Common myeloid progenitor, CD34-positive (primary cell): ENCODE measurements at places on chromosomes 1 and 21.

GRCh38 chr1:101483982-101484688 is 247.3 kb downstream of the S1PR1 start:
- H3K27me3 ChIP-seq: peaks cover 22% of the 10 kb centered on the region
- H3K4me3 ChIP-seq: no peak overlapping the region
- H3K4me1 ChIP-seq: no peaks in the 10 kb centered on the region
- DNase-seq: no peak

DNA sequence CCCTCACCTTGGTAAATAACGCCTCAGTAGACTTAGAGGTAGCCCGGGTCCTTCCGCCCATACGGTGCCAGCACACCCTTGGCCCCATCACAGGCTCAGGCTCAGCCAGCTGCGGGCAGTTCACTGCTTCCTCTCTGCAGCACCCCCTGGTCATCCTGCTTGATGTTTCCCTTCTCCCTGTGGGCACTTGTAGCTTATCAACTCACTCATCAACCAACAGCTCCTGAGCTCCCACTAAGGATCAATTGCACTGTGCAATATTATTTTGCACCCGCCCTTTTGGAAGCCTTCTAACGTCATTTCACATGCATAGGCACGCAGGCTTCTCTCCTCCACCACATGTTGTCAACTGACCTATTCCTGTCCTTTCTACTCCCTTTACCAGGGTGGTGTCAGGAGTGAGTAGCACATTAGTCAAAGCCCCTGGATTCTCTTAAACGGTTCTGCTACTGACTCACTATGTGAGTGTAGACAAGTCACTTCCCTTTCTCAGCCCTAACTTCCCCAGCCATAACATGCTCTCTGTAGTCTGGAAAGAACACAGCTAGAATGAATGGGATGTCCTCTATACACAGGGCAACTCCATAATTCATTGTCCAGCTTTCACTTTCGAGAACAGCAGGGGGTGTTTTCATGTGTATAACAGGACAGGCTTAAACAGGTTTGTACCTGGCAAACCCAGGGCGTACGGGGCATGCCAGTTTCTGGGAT is 47.1 kb upstream of the IRF2BP2 start:
- no peak overlapping the region for H3K4me3 ChIP-seq
- peak; percentile 91 for DNase-seq
- H3K27ac ChIP-seq: no peak overlapping the region
- no peaks in the 10 kb centered on the region for H3K27me3 ChIP-seq

- peaks cover 5% of the 10 kb centered on the region for H3K4me1 ChIP-seq
- H3K4me3 ChIP-seq: no peak overlapping the region
- no peak overlapping the region for H3K27ac ChIP-seq
These were observed 159.6 kb upstream of the COL6A1 start for GRCh38 chr21:45821998-45822397.

- peaks cover 6% of the 10 kb centered on the region for H3K4me1 ChIP-seq
- H3K27ac ChIP-seq: no peak overlapping the region
- peaks cover 52% of the 10 kb centered on the region for H3K36me3 ChIP-seq
- DNase-seq: peak; percentile 58
These were observed 4.8 kb downstream of the RUNX3 start for GRCh38 chr1:24925082-24925779.

GRCh38 chr1:53344921-53345838 is 17.3 kb upstream of the LRP8 start:
- H3K4me3 ChIP-seq: no peak overlapping the region
- peaks cover 9% of the 10 kb centered on the region for H3K4me1 ChIP-seq
- H3K36me3 ChIP-seq: no peaks in the 10 kb centered on the region
- no peak for DNase-seq
- no peaks in the 10 kb centered on the region for H3K27me3 ChIP-seq

GRCh38 chr1:212225416-212225815 is 59.8 kb upstream of the PPP2R5A start:
- no peaks in the 10 kb centered on the region for H3K4me1 ChIP-seq
- H3K36me3 ChIP-seq: no peaks in the 10 kb centered on the region
- no peaks in the 10 kb centered on the region for H3K27me3 ChIP-seq
- no peak for DNase-seq
- H3K4me3 ChIP-seq: no peak overlapping the region

GRCh38 chr1:8396786-8397406 is 79.0 kb downstream of the SLC45A1 start:
- H3K36me3 ChIP-seq: peaks cover 2% of the 10 kb centered on the region
- H3K4me1 ChIP-seq: peaks cover 36% of the 10 kb centered on the region
- H3K27ac ChIP-seq: no peak overlapping the region
